Neural crest cell (in vitro differentiated cells): ENCODE measurements at places on chromosomes 3 and 15. TPM values are rescaled to one million over a fixed set of nuclear protein-coding genes. Genes with fewer than 3 reads are reported as not detected.

DNA sequence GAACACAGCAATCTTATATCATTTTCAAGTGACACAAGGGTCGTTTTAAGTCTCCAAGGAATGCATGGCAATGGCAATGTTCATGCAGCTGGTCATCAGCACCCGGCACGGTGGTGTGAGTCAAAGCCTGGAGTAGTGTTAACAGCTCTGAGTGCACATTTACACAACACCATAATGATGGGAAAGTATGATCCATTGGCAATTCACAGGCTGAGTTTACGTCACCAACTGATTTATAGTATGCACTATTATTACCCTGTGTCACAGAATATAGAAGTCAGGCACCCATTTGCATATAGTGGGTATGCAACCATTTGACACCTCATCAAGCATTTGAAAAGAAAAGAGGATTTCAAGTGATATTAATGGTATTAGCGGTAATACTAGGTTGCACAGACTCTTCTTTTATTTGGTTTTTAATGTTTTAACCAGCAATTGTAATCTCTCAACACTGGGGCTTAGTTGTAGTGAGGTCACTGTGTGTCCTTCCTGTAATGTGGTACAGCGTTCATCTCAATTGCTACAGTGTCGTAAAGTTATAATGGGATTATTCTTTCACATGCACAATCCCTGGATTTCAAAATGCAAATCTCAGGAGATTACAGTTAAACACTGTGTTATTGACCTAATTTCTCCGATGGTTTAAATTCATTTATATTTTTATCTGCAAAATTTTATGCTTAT is 113.8 kb downstream of the C3orf38 start:
- H3K4me3 ChIP-seq = no peak overlapping the region
- H3K27me3 ChIP-seq = no peaks in the 10 kb centered on the region
- no peaks in the 10 kb centered on the region for H3K36me3 ChIP-seq
- H3K4me1 ChIP-seq = peaks cover 14% of the 10 kb centered on the region
- H3K27ac ChIP-seq = no peak overlapping the region

DNA sequence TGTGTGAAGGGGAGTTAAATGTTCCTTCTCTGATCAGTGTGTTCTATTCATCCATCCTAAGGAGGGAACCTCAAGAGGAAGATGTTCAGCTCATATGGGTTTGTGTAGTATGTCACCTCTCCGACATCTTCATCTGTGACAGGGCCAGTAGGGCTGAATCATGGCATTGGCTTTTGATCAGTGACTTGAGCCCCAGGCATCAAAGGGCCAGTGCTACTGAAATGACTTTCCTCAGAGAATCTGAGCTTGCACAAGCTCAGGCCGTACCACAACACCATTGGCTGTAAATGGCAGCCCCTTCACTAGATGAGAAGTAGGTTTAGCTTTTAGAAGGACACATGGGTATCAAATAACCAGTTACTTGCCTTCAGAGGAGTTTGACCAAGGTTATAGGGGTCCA is 183.2 kb upstream of the NR2E3 start:
- H3K27ac ChIP-seq = no peak overlapping the region
- no peaks in the 10 kb centered on the region for H3K27me3 ChIP-seq
- H3K36me3 ChIP-seq = no peaks in the 10 kb centered on the region
- DNase-seq = no peak
- H3K4me1 ChIP-seq = peaks cover 26% of the 10 kb centered on the region
- no peak overlapping the region for H3K4me3 ChIP-seq

GRCh38 chr3:5690904-5691532 is 503.5 kb downstream of the EDEM1 start:
- no peak overlapping the region for H3K4me3 ChIP-seq
- no peaks in the 10 kb centered on the region for H3K4me1 ChIP-seq
- peaks cover 5% of the 10 kb centered on the region for H3K36me3 ChIP-seq
- no peak for DNase-seq
- no peaks in the 10 kb centered on the region for H3K27me3 ChIP-seq
- no peak overlapping the region for H3K27ac ChIP-seq

CASR gene
- total RNA-seq = not detected in 2 replicates

DNA sequence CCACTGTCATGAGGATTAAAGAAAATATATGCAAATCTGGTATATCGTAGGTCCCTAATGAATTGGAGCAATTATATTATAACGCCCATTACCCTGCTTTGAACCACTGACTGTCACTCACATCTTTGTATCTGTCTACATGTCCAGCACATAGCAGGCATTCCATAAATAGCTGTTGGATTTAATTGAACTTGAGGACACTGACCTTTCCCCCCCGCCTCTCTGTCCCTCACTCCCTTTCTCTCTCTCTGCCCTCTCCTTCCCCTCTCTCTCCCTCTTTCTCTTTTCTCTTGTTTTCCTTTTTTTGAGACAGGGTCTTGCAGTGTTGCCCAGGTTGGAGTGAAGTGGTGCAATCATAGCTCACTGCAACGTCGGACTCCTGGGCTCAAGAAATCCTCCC is 233.0 kb downstream of the CD47 start:
- no peaks in the 10 kb centered on the region for H3K36me3 ChIP-seq
- no peaks in the 10 kb centered on the region for H3K4me1 ChIP-seq
- H3K4me3 ChIP-seq = no peak overlapping the region
- H3K27ac ChIP-seq = no peak overlapping the region
- no peaks in the 10 kb centered on the region for H3K27me3 ChIP-seq

DNA sequence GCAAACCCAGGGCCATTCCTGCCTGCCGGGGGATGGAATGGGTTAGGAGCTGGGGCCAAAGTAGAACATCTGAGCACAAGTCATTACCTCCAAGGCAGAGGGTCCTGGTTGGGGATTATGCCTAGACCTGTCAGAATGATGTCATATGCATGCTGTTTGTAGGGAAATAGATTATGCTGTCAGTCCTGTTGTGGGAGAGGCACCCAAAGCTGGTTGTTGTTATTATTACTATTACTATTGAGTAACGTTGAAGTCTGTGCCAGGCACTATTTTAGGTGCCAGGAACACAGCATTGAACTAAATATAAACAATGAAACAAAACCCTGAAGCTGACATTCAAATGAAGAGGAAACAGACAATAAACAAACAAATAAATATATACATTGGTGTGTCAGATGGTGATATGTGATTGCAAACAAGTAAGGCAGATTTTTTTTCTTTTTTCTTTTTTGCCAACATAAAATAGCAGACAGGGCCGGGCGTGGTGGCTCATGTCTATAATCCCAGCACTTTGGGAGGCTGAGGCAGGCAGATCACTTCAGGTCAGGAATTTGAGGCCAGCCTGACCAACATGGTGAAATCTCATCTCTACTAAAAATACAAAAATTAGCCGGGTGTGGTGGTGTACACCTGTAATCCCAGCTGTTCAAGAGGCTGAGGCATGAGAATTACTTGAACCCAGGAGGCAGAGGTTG is 2.0 kb downstream of the P4HTM start:
- no peak for DNase-seq
- H3K27ac ChIP-seq = no peak overlapping the region
- peaks cover 31% of the 10 kb centered on the region for H3K4me1 ChIP-seq
- H3K4me3 ChIP-seq = peak overlapping the region; percentile 95
- H3K36me3 ChIP-seq = peaks cover 2% of the 10 kb centered on the region

ITIH1 gene
- not detected in 2 replicates for total RNA-seq

GNAT1 gene
- total RNA-seq = not detected in 2 replicates

LRTM1 gene
- total RNA-seq = 0.23 TPM in 1 of 2 replicates, not detected in the other

- no peak overlapping the region for H3K27ac ChIP-seq
- H3K4me3 ChIP-seq = no peak overlapping the region
- H3K27me3 ChIP-seq = no peaks in the 10 kb centered on the region
- no peaks in the 10 kb centered on the region for H3K36me3 ChIP-seq
Observed at GRCh38 chr3:116288485-116288884, 156.8 kb downstream of the LSAMP start.

SCAANT1 gene
- total RNA-seq = not detected in 2 replicates

- H3K27me3 ChIP-seq = no peaks in the 10 kb centered on the region
- no peak overlapping the region for H3K27ac ChIP-seq
- DNase-seq = no peak
Observed at GRCh38 chr3:120218981-120219380, 66.0 kb downstream of the GPR156 start.

GOLGA8Q gene
- not detected in 2 replicates for total RNA-seq

DNA sequence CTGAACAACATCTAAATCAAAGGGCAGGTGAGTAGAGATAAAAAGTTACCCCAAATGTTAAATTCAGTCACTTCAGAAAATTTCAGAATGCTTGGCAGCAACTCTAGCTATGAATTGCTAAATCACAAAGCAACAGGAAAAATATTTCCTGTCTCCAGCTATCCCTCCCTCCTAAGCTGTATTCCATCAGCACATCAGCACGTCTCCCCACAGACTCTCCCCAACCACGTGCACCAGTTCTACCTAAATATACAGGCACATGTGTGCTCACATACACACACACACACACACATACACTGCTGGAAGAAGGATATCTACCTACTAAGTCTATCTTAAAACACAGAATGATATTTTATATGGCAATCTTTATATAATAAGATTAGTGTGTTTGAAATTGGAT is 177.1 kb upstream of the ARHGEF26 start:
- H3K4me1 ChIP-seq = no peaks in the 10 kb centered on the region
- H3K36me3 ChIP-seq = no peaks in the 10 kb centered on the region
- DNase-seq = no peak
- no peaks in the 10 kb centered on the region for H3K27me3 ChIP-seq
- H3K4me3 ChIP-seq = no peak overlapping the region
- no peak overlapping the region for H3K27ac ChIP-seq

DNA sequence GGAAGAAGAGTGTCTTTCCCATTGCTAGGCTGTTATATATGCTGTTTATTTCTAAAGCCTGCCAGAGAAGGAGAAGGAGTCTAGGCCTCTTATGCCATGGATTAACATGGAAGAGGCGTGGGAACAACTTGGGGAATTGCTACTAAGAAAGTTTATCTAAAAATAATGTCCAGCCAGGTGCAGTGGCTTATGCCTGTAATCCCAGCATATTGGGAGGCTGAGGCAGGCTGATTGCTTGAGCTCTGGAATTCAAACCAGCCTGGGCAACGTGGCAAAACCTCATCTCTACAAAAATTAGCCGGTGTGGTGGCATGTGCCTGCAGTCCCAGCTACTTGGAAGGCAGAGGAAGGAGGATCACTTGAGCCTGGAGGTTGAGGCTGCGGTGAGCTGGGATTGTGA is 51.7 kb upstream of the ARPP19 start:
- DNase-seq = no peak
- no peak overlapping the region for H3K27ac ChIP-seq
- no peaks in the 10 kb centered on the region for H3K27me3 ChIP-seq
- H3K36me3 ChIP-seq = no peaks in the 10 kb centered on the region
- H3K4me1 ChIP-seq = no peaks in the 10 kb centered on the region
- H3K4me3 ChIP-seq = no peak overlapping the region

RNU5B-1 gene
- 17.2 TPM in 1 of 2 replicates, not detected in the other for total RNA-seq

JMJD7 gene
- total RNA-seq = 14.8 and 16.6 TPM in 2 replicates

FSTL1 gene
- 180 and 199 TPM in 2 replicates for total RNA-seq

DNA sequence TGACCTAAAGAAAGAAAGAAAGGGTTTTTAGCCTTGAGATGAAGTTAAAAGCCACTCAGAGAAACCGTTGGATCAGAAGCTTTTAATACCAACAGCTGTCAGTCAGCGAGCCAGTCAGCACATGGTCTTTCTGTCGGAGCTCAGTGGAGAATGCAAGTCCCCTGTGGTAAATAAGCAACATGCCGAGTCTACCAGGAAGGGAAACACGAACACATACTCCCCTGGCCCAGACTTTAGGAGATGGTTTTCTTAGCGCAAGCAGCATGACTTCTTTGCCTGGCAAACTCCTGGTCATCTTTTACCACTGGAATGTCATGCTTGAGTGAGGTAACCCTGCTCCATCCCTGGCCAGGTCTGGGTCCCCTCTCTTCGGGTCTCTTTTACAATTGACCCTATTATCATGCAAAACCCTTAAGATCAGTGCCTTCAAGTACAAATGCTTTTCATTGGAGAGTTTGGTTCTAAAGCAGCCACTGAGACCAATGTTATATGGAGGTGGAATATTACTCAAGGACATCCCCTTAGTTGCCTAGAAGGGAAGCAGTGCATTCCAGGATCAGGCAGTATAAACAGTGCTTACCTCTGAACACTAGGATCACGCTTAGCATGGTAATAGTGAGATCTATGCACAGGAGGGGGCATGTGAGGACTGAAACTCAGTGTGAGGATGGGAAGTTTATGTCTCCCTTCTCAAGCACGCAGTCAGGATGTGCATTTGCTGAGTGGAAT is 28.2 kb downstream of the SLCO3A1 start:
- no peak for DNase-seq

DNA sequence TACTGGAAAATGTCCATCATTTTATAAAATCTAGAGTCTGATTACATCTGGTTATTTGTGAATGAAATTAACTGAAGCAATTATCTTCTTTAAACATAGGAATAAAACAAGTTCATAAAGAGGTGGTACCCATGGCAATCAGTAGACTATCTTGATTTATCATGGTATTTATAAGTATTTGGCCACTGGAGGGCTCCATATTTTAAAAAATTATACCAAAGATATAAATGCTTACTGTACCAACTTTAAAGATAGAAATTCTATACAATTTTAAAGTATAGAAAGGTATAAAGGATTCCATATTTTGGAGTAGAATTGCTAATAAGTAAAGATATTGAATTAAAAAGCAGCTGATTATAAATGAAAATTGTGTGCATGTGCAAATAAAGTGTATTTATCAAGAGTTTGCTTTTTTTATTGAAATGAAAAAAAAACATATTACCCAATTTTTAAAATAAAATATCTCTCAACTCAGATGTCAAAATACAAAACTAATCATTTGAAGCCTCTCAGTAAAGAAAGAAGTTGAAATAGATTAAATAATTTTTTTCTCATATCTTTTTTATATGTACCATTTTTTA is 105.3 kb downstream of the BBX start:
- no peaks in the 10 kb centered on the region for H3K36me3 ChIP-seq
- H3K4me3 ChIP-seq = no peak overlapping the region
- H3K27ac ChIP-seq = no peak overlapping the region
- no peaks in the 10 kb centered on the region for H3K27me3 ChIP-seq
- no peaks in the 10 kb centered on the region for H3K4me1 ChIP-seq
- DNase-seq = no peak

DNA sequence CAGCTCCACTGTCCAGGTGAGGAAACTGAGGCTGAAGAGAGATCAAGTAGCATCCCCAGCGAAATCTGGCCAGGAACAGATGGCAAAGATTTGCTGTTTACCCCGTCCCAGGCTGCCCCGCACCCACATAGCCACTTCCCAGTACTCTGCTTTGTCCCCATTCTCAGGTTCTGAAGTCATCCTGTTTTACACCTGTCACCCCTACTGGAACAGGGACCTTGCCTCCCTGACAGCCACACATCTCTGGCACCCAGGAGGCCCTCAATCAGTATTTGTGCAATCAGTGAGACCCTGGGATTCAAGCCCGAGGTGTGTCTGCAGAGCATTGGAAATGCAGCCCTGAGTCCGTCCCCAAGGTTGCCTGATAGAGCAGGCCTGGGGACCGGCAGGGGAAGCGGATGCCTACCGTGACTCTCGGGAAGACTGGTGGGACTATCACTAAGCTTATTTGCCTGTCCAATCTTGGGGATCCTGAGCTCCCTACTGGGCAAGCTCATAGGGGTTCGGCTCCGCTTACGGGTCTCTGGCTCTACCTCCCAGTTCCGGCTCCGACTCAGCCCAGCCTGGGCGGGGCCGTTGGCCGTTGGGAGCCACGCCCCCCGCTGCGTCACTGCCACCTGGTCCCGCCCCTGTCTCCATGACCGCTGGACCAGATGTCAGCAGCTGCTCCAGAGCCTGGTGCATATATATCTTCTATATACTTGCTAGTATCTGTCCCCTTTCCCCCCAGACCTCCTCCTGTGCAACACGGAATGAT is 17.5 kb upstream of the FANCD2 start:
- H3K27me3 ChIP-seq = no peaks in the 10 kb centered on the region
- peaks cover 13% of the 10 kb centered on the region for H3K4me1 ChIP-seq
- peak overlapping the region; percentile 86 for H3K4me3 ChIP-seq
- DNase-seq = peak; percentile 69
- peaks cover 2% of the 10 kb centered on the region for H3K36me3 ChIP-seq
